ENCODE measurements at places on chromosomes 2 and 18. TPM values are rescaled to one million over a fixed set of nuclear protein-coding genes. Genes with fewer than 3 reads are reported as not detected.

The STPG4 gene
- total RNA-seq = 0.25 TPM

DNA sequence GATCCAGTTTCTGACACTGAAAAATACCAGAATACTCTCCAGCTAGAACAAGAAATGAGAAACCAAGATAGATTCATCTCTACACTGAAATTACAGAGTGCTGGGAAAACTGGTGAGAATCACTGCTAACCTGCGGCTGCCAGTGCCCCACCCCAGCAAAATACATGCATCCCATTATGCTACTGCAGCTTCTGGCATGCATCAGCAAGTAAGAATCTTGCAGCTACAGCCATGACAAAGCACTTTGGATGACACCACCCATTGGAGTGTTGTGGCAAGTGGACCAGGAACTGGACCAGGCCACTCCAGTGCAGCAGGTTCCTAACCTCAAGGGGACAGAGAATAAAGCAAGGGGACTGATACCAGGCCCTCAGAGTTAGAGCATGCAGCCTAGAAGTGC is 378.8 kb upstream of the ETAA1 start:
- no peak overlapping the region for H3K27ac ChIP-seq
- H3K36me3 ChIP-seq = 0 out of 2 replicates have a peak, but pooled peaks cover under 1% of the 10 kb centered on the region
- no peaks in the 10 kb centered on the region for H3K4me1 ChIP-seq
- no peaks in the 10 kb centered on the region for H3K27me3 ChIP-seq
- DNase-seq = no peak
- no peak overlapping the region for H3K4me3 ChIP-seq

GRCh38 chr2:30777661-30778505 is 29.4 kb downstream of the CAPN13 start:
- H3K4me3 ChIP-seq = no peak overlapping the region
- no peak for DNase-seq
- no peaks in the 10 kb centered on the region for H3K36me3 ChIP-seq
- peaks cover 6% of the 10 kb centered on the region for H3K27me3 ChIP-seq
- no peaks in the 10 kb centered on the region for H3K4me1 ChIP-seq

- peak overlapping the region; percentile 63 for H3K27ac ChIP-seq
- H3K36me3 ChIP-seq = no peaks in the 10 kb centered on the region
- peaks cover 4% of the 10 kb centered on the region for H3K27me3 ChIP-seq
- H3K4me3 ChIP-seq = peak overlapping the region; percentile 92
Observed at GRCh38 chr18:39841482-39842365, 2113.3 kb upstream of the PIK3C3 start.

DNA sequence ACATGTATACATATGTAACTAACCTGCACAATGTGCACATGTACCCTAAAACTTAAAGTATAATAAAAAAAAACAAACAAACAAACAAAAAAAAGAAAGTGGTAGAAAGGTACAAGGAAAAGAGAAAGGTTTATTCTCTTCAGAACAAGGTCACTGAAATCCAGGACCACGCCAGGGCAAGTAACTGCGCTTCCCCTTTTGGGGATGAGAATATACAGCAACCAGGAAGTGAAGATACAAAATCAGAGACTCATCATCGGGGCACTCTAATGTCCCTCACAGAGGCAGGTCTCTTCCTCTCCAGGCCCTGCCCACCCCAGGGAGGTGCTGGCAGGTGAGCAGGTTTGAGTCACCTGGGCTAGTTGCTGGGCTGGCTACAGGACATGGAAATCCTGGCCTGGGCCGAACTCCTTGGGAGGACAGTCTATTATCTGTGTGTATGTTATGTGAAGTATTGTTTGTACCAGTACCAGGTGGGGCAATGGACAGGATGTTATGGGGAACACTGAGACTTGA is 100.4 kb upstream of the GPR45 start:
- no peak overlapping the region for H3K27ac ChIP-seq
- H3K36me3 ChIP-seq = no peaks in the 10 kb centered on the region
- H3K27me3 ChIP-seq = peaks cover 46% of the 10 kb centered on the region
- DNase-seq = no peak
- no peaks in the 10 kb centered on the region for H3K4me1 ChIP-seq
- no peak overlapping the region for H3K4me3 ChIP-seq

The FHL2 gene
- 200 TPM for total RNA-seq

GRCh38 chr2:10469955-10470608 is 22.0 kb upstream of the ODC1 start:
- H3K36me3 ChIP-seq = no peaks in the 10 kb centered on the region
- DNase-seq = no peak
- H3K27ac ChIP-seq = no peak overlapping the region
- H3K27me3 ChIP-seq = peaks cover 8% of the 10 kb centered on the region

DNA sequence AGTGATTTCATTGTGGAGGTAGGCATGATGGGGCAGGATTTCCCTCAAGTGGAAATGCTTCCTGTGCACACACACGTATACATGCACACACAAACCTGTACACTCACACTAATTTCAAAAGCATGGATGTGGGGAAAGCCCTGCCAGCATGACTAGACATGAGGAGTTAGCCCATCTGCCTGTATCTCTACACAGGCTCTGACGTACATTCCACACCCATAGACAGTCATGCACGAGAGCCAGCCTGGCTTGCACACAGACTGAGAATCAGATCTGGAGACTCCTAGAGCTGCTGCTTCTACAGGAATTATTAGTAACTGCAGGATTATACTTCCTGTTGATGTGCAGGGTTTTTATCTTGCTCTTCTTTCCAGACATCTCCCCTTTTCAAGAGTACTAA is 27.3 kb upstream of the NFU1 start:
- no peaks in the 10 kb centered on the region for H3K4me1 ChIP-seq
- no peaks in the 10 kb centered on the region for H3K27me3 ChIP-seq
- no peak overlapping the region for H3K27ac ChIP-seq
- peak; percentile 2 for DNase-seq
- no peak overlapping the region for H3K4me3 ChIP-seq

The UGT1A4 gene
- not detected for total RNA-seq

The FLACC1 gene
- 0.70 TPM for total RNA-seq

GRCh38 chr2:58921676-58922075 is 680.6 kb upstream of the FANCL start:
- peaks cover 94% of the 10 kb centered on the region for H3K4me1 ChIP-seq
- peak overlapping the region; percentile 0 for H3K4me3 ChIP-seq
- 0 out of 2 replicates have a peak, but pooled peaks cover 1% of the 10 kb centered on the region for H3K27me3 ChIP-seq
- no peaks in the 10 kb centered on the region for H3K36me3 ChIP-seq
- peak overlapping the region; percentile 78 for H3K27ac ChIP-seq
